ENCODE measurements at places on chromosomes 13 and 19. TPM values are rescaled to one million over a fixed set of nuclear protein-coding genes. Genes with fewer than 3 reads are reported as not detected.

DNA sequence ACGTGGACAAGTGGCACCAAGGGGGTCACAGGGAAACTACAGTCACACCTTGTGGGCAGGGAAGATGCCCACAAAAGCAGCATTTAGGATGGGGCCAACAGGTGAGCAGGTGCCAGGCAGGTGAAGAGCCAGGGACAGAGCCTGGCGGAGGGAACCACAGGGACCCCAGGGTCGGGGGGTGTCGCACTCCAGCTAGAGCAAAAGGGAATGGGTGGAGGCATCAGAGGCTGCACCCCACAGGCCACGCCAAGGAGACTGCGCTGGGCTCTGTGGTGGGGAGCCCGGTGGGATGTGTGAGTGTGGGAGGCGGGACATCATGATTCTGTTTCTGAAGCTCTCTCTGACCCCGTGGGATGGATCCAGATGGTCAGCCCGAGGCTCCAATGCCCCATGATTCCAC, 66.7 kb downstream of the EPS15L1 start:
- DNase-seq = no peak

DNA sequence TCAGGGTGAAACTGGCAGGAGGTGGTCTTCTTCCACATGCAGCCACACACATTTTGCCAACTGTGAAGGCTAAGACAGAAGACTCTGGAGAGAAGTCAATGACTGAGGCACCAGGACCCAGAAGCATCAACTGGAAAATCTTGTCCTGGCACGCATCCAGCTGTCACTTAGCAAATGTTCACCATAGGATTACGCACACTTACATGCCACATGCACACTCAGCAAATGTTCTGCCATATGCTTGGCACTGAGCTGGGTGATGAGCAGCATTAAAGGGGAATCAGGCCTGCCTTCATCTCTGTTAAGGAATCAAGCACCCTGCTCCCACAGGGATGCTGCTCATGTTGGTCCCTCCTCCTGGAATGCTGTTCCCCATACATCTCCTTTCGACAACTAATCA, 5.1 kb downstream of the ZNF599 start:
- DNase-seq = no peak

GRCh38 chr19:41792513-41793413, 3.6 kb upstream of the CEACAM3 start:
- peak; percentile 75 for DNase-seq

GRCh38 chr13:84894749-84895148, 904.5 kb downstream of the SLITRK6 start:
- no peak for DNase-seq

DNA sequence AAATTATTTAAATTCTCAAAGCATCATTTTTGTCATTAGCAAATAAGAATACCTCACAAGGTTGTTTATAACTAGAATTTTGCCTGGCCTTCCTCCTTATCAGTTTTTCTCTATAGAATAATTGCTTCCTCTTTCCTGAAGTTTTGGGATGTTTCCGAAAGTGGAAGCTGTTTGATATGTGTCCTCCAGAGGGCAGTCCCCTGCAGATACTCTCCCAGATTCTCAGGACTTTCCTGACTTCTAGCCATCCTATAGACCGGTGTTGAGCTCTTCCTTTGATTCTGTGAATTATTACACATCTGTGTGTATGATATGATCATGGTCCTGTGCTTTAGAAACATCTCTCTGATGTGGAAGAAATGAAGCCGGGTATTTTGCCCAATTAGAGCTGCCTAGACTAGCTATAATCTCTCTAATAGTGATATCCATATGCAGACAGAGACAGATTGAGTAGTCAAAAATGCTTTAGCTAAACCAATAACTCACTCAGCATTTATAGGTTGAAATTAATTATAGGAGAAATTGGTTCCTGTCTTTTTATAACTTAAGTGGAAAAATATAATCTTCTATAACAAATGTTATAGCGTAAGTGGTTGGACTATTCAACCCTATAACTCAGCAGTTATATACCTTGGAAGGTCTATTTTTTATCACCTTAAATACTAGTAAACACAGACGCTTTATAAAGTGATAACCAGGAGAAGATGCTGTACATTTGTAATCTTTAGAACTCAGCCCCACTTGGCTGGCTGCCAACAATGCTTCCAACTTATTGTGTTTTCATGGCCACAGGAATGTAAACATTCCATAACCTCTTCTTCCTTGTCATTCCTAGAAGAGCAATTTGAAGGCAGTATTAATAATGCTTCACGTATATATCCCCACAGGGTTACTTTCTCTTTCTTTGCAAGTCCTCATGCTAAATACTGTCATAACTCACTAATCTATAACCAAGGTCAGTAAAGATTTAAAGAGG, 201.0 kb upstream of the RXFP2 start:
- no peak for DNase-seq

The CLEC4G gene
- 14.8 TPM for total RNA-seq

DNA sequence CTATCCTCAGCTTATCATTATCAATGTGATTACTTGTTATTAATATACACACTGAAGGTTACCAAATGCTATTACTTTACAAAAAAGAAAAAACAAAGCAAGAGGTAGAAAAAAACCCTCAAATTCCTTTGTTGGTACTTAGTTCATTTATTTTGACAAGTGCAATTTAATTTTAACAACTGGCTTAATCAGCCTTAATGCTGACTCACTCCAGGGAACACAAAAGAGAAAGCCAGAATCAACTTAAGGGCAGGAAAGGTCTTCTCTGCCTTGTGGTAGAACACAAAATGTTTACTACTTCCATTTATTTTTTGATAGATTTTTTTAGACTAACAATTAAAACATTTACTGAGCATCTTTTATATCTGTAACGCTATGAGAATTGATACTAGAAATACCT, 417.1 kb downstream of the PCDH17 start:
- no peak for DNase-seq

GRCh38 chr13:23579896-23580683, 9.9 kb downstream of the TNFRSF19 start:
- DNase-seq = no peak

The ZNF850 gene
- 3.8 TPM for total RNA-seq

DNA sequence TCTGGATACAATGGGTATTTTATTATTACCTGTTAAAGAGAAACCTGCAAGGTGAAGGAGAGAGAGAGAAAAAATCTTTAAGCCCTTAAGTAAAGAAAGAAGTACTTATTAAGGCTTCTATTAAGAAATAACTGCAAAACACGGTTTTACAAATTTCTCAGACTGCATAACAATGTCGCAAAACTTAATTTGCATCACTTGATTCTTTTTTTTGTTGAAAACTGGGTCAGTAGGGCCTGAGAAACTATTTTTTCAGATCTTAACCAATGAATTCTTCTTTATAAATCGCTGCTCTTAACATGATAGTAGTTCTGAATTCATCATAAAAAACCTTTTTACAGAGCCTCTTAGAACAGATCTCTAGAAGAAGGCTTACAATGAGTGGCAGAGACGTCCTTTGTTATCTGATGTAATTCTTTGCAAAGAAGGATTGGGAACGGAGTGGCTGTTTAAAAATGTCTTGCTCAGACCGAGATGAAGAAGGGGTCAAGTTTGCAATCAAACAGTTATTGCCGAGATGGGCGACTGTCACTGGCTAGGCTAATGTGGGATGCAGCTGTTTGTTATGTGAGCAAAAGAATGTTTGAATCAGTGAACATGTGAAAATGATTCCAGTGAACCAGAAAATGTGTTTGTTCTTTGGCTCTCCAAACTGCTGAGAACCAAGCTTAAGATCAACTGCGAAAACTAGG, 76.3 kb downstream of the ZNF536 start:
- no peak for DNase-seq

- DNase-seq = no peak
Measured at GRCh38 chr13:30726192-30726591, 9.2 kb upstream of the ALOX5AP start.

The LIPE gene
- 39.0 TPM for total RNA-seq

The PRTN3 gene
- not detected for total RNA-seq

- DNase-seq = no peak
Measured at GRCh38 chr13:110210604-110210985, 96.4 kb downstream of the COL4A1 start.

The ZNF284 gene
- total RNA-seq = 3.9 TPM
